ENCODE measurements at places on chromosomes 3 and 15.

GRCh38 chr15:101597360-101597928 is 54.7 kb downstream of the TM2D3 start:
- no peak for DNase-seq

- DNase-seq, result no peak
Observed at GRCh38 chr3:129118745-129119144, 2.9 kb downstream of the RAB43 start.

- DNase-seq, result no peak
Observed at GRCh38 chr15:48283396-48284145, 47.7 kb upstream of the DUT start.

GRCh38 chr3:121654493-121655385 is 6.0 kb downstream of the HCLS1 start:
- no peak for DNase-seq

DNA sequence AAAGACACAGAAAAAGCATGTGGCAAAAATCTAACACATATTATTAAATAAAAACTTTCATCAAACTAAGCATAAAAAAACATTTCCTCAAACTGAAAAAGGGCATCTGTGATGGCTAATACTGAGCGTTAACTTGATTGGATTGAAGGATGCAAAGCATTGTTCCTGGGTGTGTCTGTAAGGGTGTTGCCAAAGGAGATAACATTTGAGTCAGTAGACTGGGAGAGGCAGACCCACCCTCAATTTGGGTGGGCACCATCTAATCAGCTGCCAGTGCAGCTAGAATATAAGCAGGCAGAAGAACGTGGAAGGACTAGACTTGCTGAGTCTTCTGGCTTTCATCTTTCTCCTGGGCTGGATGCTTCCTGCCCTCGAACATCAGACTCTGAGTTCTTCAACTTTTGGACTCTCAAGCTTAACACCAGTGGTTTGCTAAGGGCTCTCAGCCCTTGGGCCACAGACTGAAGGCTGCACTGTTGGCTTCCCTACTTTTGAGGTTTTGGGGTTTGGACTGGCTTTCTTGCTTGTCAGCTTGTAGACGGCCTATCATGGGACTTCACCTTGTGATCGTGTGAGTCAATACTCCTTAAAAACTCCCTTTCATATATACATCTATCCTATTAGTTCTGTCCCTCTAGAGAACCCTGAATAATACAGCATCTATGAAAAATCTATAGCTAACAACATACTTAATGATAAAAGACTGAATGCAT is 45.4 kb downstream of the DAZL start:
- no peak for DNase-seq

DNA sequence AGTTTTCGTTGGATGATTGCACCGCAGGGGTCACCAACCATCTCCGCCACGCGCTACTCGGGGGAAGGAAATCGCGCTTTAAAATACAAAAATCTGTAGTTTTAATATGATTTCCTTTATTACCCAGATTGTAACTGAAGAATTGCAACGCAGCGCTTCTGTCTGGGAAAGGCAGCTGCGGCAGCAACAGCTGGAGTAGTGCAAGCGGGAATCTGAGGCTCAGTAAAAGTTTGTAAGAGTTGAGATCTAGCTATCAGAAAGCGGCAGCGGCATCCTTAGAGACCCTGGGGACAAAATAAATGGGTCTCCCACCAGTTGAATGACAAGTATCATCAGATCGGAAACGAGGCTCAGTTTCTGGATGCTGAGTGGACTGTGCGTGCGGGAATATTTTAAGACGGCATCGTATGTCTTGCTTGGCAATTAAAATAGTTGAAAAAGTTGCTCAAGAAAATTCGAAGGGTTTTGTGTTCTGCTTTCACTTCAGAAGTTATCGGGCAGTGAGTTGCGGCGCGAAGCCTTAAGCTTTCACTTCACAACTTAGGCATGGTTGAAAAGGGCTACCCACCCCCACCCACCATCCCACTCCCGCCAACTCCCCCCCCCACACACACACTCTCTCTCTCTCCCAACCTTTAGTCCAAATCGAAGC is 2.7 kb downstream of the MECOM start:
- no peak for DNase-seq

DNA sequence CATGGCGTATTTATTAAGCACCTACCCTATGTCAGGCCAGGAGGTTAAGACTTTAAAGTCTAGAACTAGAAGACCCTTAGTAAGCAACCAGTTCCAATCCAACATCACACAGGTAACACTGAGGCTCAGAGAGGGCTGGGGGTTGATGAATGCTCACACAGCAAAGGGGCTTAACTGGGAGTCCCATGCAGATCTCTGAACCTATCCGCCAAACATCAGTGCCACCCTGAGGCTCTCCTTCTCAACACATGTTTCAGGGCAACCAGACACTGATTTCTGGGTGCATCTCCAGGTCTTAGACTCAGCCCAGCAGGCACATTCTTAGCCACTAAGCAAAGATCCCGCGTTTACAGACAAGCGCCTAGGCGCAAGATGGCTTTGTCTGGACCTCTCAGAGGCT is 92.0 kb upstream of the SLC6A11 start:
- DNase-seq, result no peak

- no peak for DNase-seq
Observed at GRCh38 chr15:24054547-24055245, 367.6 kb upstream of the NDN start.

- DNase-seq, result no peak
Observed at GRCh38 chr3:179882292-179882691, 154.4 kb downstream of the PEX5L start.
